T-helper 9 cell (primary cell): ENCODE measurements at places on chromosomes 13 and 19.

DNA sequence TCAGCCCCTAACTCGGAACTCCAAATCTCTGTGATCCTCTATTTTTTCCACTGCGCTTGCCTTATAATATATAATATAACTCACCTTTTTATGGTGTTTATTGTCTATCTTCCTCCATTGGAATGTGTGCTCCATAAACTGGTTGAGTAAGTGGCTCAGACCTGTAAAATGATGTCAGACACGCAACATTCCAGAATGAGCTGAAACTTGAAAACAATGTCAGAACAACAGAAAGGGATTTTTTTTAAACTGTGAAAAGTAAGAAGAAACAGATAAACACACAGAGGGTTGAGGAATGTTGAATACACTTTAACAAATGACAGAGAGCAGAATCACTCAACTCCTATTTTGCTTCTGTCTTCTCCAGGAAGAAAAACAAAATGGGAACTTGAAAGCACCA, 19.1 kb upstream of the FAM216B start:
- DNase-seq = no peak

GRCh38 chr19:32023564-32023832, 321.9 kb upstream of the ZNF507 start:
- DNase-seq = no peak

GRCh38 chr19:8826371-8826770, 5.7 kb downstream of the ZNF558 start:
- no peak for DNase-seq

DNA sequence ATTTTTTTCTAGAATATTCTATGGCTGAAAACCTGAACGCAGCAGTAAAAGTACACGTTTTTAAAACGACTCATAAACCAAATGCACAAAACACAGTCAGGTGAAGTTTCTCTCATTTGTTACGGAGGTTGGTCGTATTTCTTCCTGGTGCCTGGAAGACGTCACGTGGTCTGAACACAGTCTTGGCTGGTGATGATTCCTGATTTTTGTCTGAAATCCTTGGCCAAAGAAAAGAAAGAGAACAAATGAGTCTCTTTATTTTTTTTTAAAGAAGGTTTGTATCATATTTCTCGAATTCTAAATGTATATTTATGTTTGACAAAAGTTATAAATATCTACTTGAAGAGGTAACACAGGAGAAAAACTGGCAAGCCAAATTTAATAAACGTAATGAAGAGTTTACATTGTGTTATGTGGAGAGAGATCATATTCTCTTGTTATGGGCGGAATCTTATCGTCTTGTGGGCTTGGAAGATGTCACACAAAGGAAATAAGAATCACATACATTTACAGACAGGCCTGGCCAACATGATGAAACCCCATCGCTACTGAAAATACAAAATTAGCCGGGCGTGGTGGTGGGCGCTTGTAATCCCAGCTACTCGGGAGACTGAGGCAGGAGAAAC, 10.0 kb upstream of the PNMA8A start:
- no peak for DNase-seq

- no peak for DNase-seq
Observed at GRCh38 chr13:109904218-109904617, 117.8 kb upstream of the IRS2 start.

- DNase-seq = no peak
Observed at GRCh38 chr13:19927117-19927748, 31.3 kb upstream of the ZMYM2 start.

GRCh38 chr13:44819772-44820171, 169.5 kb downstream of the NUFIP1 start:
- no peak for DNase-seq

DNA sequence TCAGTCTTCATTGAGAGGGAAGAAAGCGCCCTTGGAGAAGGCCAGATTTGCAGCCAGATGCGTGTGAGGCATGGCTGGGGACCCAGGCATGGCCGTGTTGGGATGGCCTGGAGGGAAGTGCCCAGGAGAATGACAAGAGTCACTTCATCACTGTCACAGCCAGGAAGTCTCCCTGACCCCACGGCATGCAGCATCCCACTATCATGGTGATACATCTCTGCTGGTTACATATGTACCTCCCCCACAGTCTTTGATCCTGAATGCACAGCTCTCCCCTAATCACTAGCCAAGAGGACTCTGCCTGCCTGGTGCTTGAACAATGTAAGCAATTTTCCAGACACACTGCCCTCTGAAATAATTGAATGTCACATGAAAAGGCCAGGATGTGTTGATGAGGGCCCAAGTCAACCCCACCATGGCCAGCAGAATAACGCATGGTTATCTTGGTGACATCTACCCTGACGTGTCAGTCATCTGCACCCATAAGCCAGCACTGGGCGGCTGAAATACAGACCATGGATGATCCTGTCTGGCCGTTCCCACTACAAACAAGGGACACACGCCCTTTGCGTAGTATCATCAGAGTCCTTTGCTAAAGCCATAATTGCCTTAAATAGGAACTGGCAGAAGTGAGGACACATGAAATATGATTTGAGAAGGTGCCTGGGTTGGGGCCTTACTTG, 149.7 kb upstream of the SPACA7 start:
- no peak for DNase-seq
